ENCODE measurements at places on chromosomes 1 and 21. TPM values are rescaled to one million over a fixed set of nuclear protein-coding genes. Genes with fewer than 3 reads are reported as not detected.

AQP10 gene
- not detected for total RNA-seq

DNA sequence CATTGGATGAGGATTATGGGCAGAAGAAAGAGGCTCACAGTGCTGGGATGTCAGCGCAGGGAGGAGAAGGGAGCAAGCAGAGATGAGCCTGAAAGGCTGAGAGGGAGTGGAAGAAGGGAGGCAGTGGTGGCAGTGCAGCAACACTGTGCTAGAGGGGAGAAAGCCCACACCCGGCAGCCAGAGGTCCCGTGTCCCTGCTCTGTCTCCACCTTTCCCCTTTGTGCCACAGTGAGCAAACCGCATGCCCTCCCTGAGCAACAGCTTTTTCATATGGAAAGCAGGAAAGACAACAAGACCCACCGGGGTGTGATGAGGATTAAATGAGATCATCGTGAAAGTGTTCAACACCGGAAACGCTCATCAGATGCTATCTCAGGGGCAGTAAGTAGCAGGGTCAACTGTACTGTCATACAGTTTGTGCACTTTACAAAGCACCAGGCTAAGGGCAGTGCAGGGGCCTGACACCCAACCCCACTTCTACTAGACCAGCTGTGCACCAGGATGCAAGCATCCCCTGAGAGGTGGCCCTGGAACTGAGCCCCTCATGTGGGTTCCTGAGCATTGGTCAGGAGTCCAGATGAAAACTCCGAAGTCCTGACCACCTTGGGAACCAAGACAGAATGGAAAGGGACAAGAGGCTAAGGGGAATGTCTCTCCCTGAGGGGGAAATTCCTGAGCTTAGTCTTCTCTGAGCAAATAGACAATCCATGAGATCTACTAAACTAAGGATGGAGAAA, 9.1 kb downstream of the NHLH1 start:
- DNase-seq: no peak

DNA sequence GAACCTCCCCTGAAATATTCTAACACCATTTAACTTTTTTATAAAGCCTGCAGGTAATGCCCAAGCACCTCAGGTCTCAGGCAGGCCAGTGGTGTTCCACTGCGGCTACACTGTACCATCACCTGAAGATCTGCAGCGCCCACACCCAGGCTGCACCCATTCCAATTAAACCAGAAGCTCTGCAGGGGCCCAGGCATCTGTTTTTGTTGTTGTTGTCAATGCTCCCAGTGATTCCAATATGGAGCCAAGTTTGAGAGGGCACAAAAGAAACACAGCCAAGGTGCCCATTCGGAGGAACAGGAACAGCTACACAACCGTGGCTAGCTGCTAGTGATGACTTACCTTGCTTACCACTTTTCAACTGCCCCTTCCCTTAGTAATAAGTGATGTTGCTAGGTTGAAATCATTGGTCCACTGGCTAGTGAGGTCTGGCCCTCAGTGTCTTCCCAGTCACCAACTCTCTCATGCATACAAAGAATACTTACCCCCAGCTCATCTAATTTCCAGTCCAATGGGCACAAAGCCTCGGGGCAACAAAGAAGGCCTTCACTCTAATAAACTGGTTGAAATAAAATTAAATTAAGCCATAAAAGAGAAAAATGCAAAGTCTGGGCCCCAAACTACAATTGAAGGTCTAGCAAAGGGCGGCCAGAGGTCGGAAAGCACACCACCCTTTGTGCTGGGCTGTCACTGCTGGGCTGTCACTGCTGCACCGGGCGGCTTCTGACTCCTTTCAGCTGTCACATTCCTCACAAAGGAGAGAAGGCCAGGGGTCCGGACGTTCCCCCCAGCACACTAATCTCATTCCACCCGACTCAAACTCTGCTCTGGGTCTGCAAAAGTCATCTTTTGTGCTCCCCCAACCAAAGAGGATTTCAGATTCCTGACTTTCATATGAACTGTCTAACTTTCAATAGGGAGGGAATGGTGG, 34.9 kb downstream of the SIPA1L2 start:
- no peak for DNase-seq

GRCh38 chr21:32360401-32360975, 32.3 kb downstream of the URB1 start:
- no peak for DNase-seq

GRCh38 chr1:1058921-1059493, 15.1 kb downstream of the RNF223 start:
- no peak for DNase-seq

DNA sequence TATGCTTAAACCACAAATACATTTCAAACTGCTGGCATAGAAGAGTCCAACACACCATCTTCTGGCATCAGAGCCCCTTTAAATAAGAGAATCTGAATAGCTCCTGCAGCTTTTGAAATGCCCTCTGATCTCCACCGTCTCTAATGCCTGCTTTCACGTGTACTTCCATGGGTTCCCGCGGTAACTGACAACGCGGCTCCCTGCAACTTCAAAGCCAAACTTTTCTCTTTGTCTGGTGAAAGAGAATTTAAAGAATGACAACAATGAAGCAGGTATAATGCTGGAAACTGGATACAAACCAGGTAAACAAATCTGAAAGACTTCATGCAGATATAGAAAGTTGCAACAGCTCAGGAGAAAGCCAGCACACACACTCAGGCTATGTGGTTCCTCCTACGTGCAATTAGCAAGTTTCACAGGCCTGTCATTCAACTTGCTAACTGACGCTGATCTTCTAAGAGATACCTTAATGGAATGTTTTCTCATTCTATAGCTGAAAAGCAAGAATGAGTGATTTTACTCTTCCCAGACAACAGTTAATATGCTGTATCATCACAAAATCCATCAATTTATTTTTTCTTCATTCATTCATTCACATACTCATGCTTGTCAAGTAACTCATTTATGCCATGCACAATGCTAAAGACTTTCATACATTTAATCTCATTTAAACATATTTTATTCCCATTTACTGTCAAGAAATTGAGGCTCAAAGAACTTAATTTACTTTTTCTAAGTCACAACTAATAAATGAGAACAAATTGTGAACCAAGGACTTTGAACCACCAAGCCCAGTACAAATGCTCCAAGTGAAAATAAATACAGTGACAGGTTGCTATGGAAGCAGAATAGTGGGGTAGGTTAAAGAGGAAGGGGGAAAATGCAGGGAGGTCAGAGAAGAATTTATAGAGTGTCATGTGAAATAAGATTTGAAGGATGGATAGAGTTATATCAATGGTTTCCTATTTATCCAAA, 202.7 kb upstream of the SNX7 start:
- no peak for DNase-seq

- DNase-seq: no peak
Measured at GRCh38 chr1:110035236-110035752, 870 bp downstream of the STRIP1 start.

- DNase-seq: no peak
Measured at GRCh38 chr1:104801344-104801743, 1051.6 kb downstream of the AMY1C start.

DNA sequence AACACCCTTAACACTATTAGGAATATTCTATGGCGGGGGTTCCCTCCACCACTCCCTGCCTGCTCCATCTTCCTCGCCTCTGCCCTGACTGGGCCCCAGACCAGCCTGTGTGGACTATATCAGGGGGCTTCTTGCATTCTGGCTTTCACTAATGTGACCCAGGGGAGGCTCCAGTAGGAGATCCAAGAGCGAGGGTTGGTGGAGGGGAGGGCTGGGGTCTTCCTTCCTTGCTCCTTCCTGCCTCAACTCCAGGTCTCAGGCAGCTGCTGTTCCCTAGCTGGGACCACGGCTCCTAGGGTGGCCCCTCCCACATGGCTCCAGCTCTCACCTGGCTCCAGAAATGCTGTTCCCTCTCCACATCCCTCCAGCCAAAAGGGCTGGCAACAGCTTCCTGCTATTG, 257.4 kb downstream of the MATN1 start:
- no peak for DNase-seq

DNA sequence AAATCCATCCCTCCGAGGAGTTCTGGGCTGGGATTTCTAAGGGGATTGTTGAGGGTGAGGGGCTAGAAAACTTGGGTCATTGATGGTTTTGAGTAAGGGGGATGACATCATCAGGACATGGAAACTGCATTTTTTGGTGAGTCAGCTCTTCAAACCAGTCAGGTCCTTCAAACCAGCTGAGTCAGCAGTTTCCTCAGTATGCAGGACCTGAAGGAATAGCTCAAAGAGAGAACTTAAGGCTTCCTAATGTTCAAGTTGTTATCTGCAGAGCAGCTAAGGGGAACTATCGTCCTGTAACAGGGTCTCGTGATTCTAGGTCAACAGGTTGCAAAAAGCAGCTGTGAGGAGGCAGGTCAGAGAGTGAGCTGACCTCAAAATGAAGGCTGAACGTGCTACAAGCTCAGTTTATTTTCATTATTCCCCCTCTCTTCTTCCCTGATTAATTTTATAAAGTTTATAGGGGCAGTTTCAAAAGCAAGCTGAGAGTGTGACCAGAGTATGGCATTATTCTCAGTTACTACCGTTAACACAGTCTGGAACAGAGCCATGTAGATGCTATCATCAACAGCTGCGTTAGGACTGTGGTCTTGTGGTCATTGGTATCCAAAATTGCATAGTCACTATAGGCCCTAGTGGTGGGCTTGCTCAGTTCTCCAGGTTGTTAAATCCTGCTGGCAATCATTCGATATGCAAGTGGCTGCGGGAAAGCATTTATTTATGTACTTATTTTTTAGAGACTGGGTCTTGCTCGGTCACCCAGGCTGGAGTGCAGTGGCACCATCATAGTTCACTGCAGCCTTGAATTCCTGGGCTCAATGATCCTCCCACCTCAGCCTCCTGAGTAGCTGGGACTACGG, 10.7 kb upstream of the SDC3 start:
- no peak for DNase-seq

DNA sequence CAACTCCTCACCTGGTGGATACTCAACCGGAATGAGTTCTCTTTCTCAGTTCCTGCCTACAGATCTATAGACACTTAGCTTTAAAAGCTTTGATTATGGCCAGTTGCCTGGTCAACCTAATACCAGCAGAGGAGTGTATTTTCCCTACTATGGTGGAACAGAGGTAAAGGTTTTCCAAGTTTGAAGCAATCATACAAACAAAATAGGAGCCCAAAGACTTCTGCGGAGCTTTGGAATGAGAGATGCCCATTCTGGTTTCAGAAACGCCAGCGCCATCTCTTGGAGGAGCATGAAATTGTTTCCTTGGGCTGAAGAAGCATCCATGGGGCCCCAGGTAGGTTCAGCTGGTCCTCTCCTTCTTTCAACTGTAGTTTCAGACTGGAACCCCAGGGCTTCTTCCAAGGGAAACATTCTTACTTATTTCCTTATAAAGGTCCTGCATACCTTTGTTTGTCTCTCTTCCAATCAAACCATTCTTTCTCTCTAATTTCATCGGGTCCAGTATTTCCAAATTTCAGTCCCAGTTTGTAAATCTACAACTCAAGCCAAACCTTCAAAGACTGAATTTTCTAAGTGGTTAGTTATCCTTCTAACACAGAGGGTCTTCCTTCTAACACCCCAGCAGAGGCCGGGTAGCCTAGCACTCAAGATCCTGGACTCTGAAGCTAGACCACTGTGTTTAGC, 95.9 kb downstream of the KCNJ15 start:
- no peak for DNase-seq

SPATA46 gene
- total RNA-seq: not detected

DNA sequence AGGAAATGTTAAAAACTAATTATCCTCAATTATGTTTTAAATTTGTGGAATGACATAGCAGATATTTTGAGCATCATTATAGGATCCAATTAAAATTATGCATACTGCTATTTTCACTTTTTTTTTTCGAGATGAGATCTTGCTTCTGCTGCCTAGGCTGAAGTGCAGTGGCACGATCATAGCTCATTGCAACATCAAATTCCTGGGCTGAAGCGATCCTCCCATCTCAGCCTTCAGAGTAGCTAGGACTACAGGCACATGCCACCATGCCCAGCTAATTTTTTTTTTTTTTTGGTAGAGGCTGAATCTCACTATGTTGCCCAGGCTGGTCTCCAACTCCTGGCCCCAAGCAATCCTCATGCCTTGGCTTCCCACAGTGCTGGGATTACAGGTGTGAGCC, 11.3 kb upstream of the SLC1A7 start:
- no peak for DNase-seq

KCNN3 gene
- total RNA-seq: 4.8 TPM

DNA sequence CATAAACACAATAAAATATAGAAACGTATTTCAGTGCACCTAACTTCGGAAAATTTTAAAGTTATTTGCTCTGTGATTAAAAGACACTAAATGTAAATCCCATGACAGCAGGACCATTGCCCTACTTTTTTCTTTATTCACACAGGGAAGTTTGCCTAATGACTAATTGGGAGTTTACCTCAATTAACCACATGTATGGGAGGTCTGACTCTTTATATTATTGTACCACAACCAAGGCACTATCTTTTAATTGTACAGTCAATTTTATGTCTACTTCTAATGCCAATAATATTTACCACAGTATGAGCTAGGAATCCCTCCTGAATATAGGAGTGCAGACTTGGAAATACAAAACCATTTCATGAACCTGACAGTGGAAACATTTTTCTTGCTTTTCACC, 360.8 kb upstream of the NEGR1 start:
- no peak for DNase-seq

FAM72D gene
- 0.48 TPM for total RNA-seq

TMEM269 gene
- total RNA-seq: not detected

PAPPA2 gene
- 0.18 TPM for total RNA-seq

TSPEAR gene
- total RNA-seq: not detected

DNA sequence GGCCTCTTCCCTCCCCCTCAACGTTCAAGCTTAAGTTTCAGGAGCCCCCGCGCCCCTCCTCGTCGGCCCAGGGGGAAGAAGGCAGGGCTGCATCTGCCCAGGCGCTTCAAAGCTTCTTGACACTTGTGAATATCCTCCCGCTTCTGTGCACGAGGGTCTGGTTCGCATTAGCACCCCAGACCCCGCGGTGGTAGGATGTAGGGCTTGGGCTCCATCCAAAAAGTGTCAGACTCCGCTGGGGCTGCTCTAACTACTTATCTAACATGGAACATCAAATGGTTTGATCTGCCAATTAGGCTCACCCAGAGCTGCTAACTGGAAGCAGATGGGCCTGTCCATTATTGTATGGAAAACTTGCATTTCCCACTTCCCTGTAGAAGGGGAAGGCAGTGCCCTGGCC, 28.9 kb downstream of the TAS1R2 start:
- DNase-seq: no peak

DNA sequence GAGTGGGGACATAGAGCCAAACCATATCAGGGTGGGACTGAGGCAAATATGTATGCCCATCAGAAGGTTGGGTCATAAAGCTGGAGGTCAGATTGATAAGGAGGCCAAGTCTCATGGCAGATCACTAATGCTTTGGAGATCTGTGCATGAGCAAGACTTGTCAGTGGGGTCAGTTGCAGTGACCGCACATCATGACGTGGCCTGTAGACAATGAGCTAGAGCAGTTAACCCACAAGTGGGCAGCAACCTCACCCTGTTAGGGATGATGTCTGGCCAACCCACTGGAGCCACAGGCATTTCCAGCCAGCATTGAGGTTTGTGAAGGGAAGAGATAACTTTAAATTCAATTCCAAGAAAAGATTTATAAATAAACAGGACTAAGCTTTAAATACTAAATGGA, 66.7 kb downstream of the XCL1 start:
- DNase-seq: no peak

HPCAL4 gene
- not detected for total RNA-seq

GRCh38 chr1:9413071-9413876, 120.6 kb downstream of the SPSB1 start:
- DNase-seq: no peak

- DNase-seq: peak; percentile 22
Measured at GRCh38 chr1:101738475-101738874, 258.3 kb downstream of the OLFM3 start.

GRCh38 chr1:96425382-96426129, 296.0 kb upstream of the PTBP2 start:
- DNase-seq: no peak

NT5C1A gene
- total RNA-seq: not detected

FCAMR gene
- not detected for total RNA-seq
